Urothelium cell line (cell line): ENCODE measurements at places on chromosomes 3 and 15.
A peak's percentile ranks its signal among the peaks of the same experiment; 100 is the strongest.

DNA sequence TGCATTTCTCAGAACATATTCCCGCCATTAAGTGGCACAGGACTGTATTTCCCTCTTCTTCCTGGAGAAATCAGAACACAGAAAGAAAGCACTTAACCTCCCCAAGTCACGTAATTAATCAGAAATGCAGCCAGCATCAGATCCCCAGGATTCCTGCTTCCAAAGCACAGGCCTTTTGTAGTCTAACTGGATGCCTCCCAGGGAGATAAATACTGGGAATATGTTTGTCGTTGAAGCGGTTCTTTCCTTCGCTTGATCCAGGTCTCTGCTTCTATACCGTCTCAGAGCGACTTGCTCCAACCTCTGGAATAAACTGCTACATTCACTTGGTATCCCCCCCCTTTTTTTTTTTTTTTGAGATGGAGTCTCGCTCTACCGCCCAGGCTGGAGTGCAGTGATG lies 198.6 kb downstream of the KBTBD8 start:
- no peak for DNase-seq

- DNase-seq = no peak
These were observed 37.3 kb downstream of the TLE3 start for GRCh38 chr15:70060214-70060992.

DNA sequence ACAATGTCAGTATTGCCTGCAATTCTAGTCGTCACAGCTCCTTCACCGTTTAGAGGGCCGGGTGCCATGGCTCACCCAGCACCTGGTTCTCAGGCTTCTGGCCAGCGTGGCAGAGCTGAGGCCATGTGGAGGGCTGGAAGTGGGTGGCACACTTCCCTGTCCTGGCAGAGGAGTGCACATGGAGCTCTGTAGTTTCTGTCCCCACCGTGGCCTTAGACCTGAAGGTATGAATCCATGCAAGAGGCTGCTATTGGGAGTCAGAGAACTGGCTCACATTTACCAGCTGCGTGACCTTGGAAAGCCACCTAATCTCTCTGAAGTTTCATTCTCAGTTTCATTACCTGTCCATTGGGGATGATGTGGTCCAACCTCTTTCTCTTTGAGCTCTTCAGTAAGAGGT lies 22.2 kb downstream of the EPHB1 start:
- DNase-seq = no peak

DNA sequence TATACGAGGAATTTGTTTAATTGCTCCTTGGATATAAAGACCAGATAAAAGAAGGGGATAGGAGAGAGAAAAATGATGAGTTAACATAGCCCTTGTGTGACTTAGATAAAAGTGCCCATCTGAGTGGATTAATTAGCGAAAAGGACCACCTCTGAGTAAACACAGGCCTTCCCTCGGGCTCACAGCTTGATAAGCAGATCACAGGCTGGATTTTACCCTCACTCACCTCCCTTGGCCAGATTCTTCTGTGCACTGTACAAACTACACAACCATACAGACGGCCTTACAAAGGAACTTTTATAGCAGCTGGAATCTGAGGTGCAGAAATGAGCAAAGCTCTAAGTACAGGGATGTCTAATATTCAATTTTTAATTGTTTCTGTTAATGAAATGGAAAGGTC lies 112.4 kb upstream of the STT3B start:
- no peak for DNase-seq

DNA sequence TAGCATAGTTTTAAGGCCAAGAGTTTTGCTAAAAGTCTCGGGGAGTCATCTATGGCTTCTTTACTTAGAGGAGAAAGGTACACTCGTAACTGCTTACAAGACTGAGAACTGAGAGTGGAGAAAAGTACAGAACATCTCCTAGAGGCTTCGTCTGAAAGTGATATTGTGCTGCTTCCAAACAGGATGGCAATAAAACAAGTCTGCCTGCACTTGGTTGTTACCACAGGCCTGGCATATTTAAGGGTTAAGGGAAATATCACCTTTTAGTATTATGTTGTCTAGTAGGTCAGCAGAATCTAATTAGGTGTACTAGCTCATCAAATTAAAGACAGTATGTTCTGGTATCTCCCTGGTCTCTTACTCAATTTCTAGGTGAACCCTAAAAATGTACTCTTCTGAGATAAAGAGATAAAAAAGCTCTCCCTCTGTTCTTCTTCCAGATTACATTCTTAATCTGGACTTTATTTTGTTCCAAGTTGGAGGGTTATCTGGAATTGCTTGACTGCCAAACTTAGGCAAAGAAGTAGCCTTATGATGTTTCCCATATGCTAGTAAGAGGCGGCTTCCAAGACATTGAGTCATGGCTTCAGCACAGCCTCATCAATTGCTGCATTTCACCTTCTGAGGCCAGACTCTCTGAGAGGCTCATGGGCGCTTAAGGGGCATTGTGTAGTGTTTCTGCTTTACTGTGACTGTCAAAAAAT lies 181.3 kb downstream of the LSAMP start:
- no peak for DNase-seq

- no peak for DNase-seq
These were observed 94.6 kb upstream of the PLXNA1 start for GRCh38 chr3:126888186-126888760.

DNA sequence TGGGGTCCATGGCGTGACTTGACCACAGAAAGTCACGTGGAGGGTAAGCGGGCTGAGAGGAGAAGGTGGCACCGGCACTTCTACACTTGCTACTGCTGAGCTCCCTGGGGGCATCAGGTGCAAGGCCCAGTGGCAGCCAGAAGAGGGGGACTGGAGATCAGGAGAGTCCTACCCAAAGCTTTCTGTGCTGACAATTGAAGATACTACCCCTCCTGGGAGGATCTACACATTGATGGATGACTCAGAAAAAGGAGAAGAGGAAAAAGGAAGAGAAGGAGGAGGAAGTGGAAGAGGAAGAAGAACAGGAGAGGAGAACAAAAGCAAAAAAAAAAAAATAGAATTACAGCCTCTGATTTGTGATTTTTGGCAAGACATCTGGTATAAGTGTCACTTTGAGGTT lies 41.2 kb downstream of the MYO5C start:
- no peak for DNase-seq

DNA sequence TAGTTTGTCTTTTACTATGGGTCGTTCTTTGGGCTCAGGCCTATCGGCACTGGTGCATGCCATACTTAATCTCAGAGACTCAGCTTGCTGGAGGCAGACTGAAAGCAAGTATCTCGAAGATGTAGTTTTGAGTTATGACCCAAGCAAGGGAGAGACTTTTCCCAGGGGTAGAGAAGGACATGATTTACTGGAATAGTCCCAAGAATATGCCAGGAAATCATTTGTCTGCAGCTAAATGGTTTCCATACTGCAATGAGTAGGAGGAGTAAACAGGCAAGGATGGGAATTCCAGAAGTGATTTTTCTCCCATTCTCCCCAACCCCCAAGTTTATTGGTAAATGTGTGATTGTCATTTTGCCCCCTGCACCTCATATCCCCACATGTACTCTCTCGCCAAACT lies 35.4 kb upstream of the LACTB start:
- DNase-seq = no peak

- DNase-seq = no peak
These were observed 18.6 kb downstream of the CMTM8 start for GRCh38 chr3:32257042-32257441.

- no peak for DNase-seq
These were observed 168.9 kb downstream of the CNTN3 start for GRCh38 chr3:74445541-74445940.

GRCh38 chr3:150890295-150890694 lies 14.9 kb downstream of the MINDY4B start:
- no peak for DNase-seq

DNA sequence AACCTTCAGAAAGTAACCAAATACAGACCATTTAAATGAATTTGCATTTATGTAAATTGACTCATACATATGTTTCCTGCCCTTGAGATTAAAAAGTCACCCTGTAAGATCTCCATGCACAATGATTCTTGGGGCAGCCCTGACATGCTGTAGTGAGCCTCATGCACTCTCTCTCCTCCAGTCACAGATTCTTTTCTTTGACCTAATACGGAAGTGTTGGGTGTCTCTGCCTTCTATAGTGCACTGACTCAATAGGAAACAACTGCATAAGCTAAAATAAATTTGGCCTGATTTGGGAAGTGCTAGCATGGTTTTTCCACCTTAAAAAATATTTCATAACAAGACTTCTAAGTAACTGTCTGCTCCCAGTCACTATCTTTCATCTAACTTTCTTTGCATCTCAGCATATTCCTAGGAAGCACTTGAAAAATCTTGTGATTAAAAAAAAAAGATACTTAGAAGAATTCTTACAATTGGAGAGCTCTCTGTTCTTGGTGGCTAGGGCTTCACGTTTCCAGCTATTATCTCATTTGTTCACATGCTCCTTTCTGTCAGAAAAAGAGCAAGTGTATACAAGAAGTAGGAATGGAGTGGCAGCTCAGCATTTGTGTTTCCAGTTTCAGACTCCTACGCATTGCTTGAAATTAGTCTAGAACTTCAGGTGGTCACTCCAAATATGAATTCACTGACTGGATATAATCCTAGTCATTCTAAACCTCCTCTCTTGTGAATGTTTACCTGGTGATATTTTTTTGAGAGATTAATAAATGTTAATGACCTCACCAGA lies 207.9 kb upstream of the COL8A1 start:
- DNase-seq = no peak

GRCh38 chr3:36635731-36636130 lies 128.6 kb downstream of the DCLK3 start:
- no peak for DNase-seq

GRCh38 chr3:38986901-38987300 lies 64.8 kb downstream of the SCN11A start:
- no peak for DNase-seq

GRCh38 chr3:172707967-172708366 lies 2.9 kb downstream of the NCEH1 start:
- DNase-seq = no peak

DNA sequence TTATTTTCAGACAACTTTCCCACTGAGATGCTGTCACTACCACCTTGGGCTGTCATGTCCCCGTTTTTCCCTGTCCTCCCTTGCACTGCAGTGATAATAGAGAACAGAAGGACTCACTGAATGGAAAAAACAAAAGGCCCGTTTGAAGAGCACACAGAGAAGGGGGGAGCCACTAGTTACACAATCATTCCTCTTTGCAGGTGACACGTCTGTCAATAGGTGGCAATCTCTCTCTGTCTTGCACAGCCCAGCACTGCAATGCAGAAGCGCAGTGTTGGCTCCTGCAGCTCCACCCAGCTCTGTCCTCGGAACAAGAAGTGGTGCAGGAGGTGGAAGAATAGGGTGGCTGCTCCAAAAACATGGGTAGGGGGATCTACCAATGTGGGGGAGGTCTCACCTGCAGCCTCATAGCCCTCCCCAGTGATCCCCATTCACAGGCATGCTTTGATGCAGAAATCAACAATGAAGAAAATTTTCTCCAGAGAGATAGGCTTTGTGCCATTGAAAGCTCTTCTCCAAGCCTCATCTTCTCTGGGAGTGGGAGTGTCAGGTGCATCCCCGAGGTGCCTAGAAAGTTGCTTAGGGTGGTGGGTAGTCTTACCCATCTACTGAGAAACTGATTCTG lies 31.8 kb downstream of the FSTL1 start:
- DNase-seq = peak; percentile 60

DNA sequence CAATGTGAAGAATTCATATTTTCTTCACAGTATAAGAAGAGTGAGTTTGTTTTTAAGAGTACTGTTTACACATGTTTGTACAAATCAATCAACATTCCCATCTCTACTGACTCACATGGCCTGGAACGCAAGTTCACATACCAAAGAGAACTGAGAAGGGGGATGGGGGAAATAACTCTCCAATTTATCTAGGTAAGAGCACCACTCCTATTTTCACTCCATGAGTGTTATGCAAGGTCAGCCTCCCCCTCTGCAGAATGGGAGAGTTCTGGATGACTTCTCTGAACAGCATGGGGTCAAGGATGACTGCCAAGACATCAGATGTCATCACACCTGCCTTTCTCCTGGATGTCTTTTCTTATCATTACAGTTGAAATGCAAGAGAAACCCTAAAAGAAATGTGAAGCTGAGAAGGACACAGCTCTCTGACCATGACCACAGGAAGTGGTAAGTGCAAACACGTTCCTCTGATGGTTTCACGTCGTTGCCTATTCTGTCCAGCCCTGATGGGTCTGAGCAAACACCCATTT lies 95.2 kb downstream of the SEMA6D start:
- peak; percentile 60 for DNase-seq

- no peak for DNase-seq
These were observed 482.6 kb downstream of the PLOD2 start for GRCh38 chr3:145678401-145678800.

DNA sequence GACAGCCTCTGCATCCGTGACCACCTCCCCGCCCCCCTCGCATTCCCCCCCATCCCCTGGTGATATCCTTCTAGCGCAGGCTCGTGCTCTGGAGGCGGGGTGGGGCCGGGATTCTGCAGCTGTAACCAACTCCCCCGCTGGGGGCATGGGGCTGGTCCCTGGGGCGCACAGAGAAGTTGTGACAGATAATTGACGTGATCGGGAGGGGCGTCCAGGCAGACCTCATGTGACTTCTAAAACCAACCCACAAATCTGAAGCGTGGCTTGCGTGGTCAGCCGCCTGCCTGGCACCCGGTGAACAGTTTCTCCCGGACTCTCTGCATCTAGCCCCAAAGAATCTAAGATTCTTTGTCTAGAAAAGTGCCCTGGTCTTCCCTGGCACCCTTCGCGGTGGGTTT lies 100.6 kb upstream of the IGF1R start:
- peak; percentile 69 for DNase-seq

GRCh38 chr3:5645692-5646410 lies 458.3 kb downstream of the EDEM1 start:
- DNase-seq = no peak
